ENCODE measurements at places on chromosomes 7 and 10.
A peak's percentile ranks its signal among the peaks of the same experiment; 100 is the strongest.

- DNase-seq = no peak
Observed at GRCh38 chr7:66376264-66376945, 171.3 kb downstream of the TPST1 start.

- DNase-seq = no peak
Observed at GRCh38 chr10:125788156-125789034, 12.8 kb upstream of the MMP21 start.

GRCh38 chr10:111707076-111707475 lies 476.5 kb downstream of the GPAM start:
- DNase-seq = peak; percentile 55

DNA sequence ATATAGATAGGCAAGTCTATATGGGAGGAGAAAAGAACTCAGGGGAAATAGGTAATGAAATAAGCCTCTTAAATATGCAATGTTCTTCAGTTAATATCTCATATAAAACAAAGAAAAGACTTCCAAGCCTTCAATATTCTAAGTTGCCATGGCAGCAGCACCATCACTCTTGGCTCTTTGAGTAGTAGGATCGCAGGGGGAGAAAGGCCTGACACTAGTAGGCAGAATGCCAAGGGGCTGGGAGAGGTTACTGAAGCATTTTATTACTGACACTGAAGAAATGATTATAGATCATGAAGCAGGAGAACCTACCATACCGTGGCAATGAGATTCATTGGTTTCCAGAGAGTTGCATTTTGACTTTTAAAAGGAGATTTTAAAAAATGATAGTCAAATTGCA lies 193.9 kb downstream of the NXPH1 start:
- DNase-seq = no peak

GRCh38 chr7:20562461-20562860 lies 53.0 kb upstream of the ABCB5 start:
- no peak for DNase-seq

GRCh38 chr7:130944997-130945396 lies 211.0 kb upstream of the KLF14 start:
- DNase-seq = no peak

GRCh38 chr7:21642422-21642821 lies 99.6 kb downstream of the DNAH11 start:
- DNase-seq = no peak

- DNase-seq = no peak
Observed at GRCh38 chr10:101130984-101131961, at the start of gene TLX1. TLX1 (plus strand) TSS chr10:101131300; CDS start chr10:101131542, 242 bp downstream.

DNA sequence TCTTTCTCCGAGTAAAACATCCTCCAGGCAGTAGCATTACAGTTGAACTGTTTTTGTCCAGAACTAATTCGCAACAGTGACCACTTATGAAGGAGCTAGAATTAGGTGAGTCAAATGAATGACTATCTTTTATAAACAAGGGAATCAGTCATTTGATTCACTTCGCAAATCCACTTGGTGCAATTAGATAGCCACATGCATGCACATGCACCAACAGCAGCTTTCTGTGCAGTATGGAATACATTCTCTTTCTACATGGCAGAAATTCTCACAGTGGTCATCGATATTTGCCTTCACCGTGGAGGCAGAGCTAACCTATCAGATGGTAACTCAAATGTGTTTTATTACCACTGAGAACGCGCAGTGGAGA lies 118.8 kb downstream of the CDK6 start:
- peak; percentile 12 for DNase-seq

DNA sequence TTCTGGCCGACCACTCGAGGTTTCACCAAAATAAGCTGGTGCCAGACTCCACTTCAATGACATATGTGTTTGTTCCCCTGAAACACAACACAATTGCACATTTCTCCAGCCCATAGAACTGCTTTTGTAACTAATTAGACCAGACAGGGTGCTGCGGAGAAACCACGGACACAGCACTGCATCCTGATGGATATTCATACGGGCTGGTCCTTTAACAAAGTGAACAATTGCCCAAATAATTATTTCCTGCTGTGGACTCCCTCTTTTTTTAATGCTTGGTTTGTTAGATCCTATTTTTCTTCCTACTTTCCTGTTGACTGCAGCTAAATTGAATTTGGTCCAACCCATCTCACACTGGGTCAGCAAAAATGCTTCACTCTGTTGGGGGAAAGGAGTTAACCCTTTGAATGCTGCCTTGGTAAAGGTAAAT lies 198.6 kb upstream of the BMPER start:
- DNase-seq = no peak

DNA sequence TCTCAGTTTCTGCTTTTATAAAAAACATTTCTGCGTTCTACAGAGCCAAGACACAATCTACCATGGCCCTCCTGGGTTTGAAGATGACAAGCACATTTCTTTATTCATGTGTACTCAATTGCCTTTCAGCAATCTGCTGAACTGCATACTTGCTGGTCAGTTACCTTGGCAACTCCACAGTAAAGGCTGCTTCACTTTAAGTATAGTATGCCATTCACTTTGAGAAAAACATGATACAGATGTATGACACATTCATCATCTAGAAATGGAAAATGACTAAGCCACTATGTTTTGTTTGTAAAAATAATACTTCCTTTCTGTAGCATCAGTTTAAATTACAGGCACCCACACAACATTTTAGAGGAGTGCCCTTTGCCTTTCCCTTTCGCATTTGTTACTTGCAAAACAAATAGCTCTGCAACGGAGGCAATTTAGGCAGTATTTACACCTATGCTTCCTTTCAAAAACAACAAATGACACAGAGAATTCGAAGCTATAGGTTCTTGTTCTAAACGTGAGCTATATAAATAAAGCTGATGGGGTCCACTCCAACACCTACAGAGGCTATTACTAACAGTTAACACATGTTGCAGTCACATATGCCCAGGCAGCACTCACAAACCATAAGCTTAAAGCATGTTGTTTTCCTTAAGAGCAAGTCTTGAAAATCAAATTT lies 23.5 kb downstream of the SGCE start:
- DNase-seq = peak; percentile 30

DNA sequence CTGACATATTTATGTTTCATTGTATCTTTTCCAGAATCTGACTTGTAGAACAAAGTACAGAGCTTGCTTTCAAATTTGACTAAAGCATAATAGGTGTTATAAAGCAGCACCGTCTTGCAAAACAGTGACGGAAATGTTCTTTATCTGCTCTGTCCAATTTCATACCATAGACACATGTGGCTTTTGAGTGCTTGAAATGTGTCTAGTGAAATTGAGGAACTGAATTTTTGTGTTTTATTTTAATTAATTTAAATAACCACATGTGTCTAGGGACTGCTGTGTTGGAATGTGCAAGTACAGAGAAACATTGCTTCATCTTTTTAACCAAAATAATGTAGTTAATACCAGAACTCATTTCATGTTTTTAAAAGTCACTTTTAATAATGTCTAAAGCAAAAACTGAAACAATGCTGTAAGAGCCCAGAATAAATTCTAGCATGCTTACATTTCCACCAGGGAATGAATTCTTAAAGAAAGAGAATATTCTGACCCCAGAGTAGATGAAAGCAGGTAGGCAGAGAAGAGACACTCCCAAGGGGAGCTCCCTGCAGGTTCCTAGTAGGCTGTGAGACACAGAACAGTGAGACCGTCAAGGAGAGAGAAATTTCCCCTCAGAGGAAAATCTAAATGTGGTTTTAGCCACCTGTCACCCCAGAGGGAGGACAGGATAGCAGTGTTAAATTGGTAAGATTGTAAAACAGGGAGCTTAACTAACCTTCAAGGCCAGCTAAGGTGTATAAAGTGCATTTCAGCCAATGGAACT lies 175.3 kb upstream of the KMT2E start:
- DNase-seq = no peak

DNA sequence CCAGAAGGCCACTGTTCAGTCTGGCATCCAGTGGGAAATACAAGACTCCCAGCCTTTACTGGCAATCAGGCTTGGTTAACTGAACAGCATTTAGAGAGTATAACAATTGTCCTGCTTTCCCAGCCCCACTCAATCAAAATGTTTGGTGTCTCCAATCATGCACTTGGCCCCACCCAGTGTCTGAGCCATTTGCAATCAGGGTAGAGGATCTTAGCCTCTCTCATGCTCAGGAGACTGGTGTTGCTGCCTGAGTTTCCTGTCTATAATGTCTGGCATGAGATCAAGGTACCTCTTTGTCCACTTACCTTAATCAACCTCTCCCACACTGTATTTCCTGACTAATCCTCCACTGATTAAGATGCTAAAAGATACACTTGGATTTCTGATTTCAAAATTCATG lies 290.2 kb upstream of the GHITM start:
- DNase-seq = no peak

GRCh38 chr10:79070606-79071395 lies 2.0 kb downstream of the ZMIZ1 start:
- peak; percentile 97 for DNase-seq

GRCh38 chr10:75143353-75143752 lies 31.9 kb downstream of the SAMD8 start:
- no peak for DNase-seq

GRCh38 chr7:108166687-108167086 lies 36.5 kb upstream of the LAMB4 start:
- DNase-seq = no peak

DNA sequence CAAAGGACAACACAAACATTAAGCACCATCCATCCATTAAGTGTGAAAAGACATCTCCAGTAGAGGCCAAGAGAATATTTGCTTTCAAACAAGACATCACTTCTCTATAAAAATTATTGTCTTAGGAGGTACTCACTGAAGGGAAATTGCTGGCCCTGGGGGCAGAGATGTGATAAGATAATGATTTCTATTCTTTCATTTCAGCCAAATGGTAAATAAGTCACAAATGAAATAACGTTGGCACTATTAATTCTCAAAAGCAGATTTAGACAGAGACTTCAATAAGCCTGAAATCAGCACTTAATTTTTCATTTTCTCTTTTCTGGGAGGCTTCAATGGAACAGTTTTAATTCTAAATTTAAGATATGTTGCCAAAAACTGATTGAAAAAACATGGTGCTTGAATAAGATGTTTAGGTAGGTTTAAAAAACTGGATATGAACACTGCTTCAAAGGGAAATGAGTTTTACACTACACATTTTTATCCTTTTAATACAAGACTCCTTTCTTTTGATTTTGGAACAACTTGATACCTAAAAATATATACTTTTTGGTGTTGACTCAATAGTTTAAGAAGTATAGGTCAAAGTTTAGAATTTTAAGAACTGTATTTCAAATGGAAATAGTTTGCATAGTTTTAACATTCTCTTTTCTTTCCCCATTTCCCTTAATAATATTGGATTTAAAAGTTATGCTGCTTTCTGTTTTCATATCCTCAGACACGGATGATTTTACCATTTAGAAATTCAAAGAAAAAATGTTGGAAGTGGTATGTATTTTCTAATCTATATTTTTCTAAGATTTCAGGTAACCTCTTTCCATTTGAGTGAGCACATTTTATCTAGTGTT lies 204.0 kb downstream of the AHR start:
- DNase-seq = no peak
